ENCODE measurements at places on chromosomes 2 and 18.

- no peak for DNase-seq
Measured at GRCh38 chr2:101374821-101375561, 12.3 kb downstream of the CREG2 start.

DNA sequence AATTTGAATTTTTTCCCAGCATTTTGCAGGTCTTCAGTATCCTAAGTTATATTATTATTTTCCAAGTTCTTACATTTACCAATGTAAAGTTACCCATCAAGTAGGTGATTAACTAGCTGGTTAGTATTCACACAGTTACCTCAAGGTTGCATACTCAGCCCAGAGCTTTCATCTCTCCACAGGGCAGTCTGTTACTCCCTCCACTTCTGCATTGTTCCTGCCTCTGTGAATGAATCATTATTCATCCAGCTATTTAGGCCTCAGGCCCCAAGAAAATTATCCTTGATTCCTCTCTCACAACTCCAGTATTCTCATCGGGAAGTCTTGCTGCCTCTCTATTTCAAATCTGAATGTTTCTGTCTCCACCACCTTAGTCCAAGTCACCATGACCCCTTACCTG, 92.2 kb downstream of the SMC6 start:
- DNase-seq: no peak

GRCh38 chr2:178211943-178212342, 17.6 kb downstream of the OSBPL6 start:
- no peak for DNase-seq

DNA sequence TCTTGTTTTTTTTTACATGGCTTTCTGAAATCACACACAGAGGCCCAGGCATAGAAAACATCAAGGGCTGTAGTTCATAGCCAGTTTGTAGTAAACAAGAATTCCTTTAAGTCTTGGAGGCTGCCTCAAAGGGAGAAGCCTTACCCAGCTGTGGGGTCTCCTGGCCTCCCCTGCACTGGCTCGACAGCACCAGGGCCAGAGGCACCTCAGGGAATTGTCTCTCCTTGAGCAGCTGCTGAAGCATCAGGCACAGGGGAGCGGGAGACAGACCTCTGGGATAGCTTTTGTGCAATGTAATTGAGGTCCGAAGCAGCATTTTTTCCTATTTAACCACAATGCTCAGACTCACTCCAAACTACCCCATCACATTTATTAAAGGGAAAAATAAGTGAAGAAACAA, 209.1 kb downstream of the HRH4 start:
- no peak for DNase-seq

DNA sequence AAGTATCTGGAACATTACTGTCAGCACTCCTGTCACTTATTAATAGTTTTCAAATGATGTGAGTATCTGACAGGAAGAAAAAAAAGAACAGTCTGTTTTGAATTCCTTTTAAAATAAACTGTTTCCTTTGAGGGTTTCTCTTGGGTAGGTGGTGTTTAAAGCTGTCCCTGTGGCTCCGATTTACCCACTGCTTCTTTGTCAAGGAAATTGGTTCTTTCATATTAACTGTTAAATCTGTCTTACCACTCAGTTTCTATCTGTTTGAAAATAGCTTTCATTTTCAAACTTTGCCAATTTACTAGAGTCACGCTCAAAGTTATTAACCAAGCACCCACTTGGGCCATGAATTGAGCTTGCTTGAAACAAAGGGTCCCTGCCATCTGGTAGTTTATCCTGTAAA, 614.6 kb upstream of the NXPH2 start:
- DNase-seq: no peak

DNA sequence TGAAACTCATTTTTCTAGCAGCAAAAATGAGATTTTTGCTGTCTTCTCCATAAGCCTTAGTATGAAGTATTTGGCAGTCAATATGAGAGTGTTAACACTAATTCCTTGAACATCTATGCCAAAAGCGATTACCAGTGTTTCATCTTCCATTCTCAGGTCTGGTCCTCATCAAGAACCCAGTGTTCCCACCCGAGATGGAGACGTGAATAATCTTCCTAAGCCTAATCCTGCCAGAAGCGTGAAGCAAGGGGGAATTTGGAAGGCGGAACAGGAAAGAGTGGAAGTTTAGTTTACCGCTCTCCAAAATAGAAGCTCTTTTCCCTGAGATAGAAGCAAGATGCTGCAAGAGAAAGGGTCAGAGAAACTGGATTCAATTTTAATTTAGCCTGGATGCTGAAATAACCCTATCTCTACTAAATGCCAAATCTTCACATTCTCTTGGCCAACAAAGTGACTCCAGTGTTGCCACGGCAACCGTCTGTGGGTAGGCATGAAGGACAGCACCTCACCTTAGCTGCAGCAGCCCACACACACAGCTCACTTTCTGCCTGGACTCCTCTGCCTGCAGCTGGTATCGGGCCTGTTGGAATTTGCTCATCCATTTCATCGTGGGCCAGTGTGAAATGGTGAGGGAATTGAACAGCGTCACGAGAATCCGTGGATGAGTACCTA, 711.1 kb downstream of the CBLN2 start:
- DNase-seq: no peak

DNA sequence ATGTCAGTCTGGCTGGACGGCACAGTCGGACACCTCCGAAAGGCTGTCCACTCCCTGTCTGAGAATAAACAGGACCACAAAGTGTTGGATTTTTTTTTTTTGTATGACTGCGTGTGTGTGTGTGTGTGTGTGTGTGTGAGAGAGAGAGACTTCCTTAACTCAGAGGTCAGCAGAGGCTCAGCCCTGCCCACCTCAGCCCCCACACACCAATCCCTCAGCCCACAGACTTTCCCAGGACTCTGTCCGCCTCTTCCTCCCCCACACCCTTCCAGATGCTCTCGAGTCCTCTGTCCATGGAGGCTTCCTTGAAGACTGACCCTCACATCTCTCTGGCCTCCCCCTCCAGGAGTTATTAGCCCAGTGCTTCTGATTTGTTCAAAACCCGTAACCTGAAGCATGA, 147.3 kb downstream of the BCL11A start:
- no peak for DNase-seq

DNA sequence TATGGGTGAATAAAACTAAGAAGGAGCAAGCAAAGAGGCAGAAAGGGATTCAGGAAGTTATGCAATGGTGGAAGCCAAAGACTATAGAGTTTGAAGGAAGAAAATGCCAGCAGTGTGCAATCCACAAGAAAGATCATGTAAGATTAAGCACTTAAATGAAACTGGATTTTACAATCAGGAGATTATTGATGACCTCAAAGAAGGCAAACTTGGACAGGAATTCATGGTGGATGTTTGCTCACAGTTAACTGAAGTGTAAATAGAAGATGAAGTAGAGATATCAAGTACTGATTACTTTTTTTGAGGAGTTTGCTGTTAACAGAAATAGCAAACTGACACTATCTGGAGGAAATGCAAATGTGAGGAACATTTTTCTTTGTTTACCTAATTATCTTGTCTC, 308.9 kb downstream of the RND3 start:
- DNase-seq: no peak

DNA sequence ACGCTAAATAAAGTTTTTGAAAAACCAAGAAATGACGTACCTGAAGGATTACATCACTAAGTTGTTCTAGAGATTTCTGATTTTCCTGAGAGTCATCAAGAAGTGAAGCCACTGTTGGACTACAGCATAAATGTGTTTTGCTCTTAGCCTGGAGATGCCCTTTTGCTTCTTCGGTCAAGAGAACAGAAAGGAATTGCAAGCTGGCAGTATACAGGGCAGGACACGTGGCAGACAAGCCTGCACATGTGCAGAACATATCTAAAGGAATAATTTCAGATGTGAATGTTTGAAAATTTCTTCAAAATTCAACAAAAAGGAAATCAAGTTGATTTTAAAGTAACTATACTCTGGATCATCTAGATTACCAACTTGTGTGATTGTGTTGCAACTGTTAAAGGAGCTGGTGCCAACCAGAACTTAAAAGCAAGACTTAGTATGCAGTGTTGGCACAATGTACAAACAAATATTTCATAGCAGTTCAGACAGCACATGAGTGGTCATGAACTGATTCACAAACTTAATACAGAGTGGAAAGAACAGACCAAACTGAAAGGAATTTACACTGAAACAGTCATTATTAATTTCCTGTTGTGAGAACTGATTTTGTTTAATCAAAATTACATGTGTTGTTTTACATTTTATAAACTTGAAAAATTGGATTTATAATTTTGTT, 100.4 kb upstream of the CD226 start:
- DNase-seq: no peak

DNA sequence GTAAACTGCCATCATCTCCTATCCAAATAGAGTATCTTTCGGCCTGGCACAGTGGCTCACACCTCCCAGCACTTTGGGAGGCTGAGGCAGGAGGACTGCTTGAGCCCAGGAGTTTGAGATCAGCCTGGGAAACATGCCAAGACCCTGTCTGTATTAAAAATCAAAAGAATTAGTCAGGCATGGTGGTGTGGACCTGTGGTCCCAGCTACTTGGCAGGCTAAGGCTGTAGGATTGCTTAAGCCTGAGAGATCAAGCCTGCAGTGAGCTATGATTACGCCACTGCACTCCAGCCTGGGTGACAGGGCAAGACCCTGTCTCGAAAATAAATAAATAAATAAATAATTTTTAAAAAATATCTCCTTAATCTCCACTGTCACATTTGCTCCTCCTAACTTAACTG, 14.7 kb upstream of the ARPC2 start:
- DNase-seq: no peak

DNA sequence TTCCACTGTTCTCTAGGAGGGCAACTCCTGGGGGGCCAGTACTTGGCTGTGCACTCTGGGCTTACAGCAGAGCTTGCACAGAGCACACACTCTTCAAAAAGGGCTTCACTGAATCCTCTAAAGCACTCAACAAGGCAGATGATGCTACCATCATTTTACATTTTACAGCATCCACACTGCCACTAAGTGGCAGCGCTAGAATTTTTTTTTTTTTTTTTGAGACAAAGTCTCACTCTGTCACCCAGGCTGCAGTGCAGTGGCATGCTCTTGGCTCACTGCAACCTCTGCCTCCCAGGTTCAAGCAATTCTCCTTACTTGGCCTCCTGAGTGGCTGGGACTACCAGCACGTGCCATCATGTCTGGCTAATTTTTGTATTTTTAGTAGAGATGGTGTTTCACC, 8.6 kb downstream of the AMMECR1L start:
- DNase-seq: no peak

DNA sequence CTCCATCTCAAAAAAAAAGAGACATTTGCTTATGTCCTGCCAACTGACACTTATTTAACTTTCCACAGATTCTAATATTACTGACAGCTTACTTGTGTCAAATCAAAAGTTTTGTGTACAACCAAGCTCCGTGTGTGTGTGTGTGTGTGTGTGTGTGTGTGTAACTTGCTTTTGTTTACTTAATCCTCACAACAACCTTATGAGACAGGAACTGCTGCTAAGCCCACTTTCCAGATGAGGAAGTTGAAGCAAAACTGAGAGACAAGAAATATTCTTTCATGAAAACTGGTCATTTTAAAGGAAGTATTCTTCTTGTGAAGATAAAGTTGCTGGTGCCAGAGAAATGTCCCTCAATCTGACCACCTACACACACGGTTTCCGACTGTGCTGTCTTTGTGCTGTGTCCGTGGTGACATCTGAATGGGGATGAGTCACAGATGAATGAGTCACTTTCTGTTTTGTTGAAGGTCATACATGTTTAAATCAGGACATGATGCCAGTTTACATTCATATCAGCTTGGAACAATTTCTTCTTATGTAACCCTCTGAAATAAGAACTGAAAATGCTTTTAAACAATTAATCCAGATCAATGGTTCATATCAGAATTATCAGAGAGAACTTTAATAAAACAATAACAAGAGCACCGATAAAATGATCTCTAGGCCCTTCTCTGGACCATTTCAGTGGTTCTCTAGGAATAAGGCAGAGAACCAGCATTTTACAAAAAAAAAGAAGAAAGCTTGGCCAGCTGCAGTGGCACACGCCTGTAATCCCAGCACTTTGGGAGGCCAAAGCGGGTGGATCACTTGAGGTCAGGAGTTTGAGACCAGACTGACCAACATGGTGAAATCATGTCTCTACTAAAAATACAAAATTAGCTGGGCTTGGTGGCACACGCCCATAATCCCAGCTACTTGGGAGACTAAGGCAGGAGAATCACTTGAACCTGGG, 95.5 kb downstream of the THNSL2 start:
- DNase-seq: no peak

GRCh38 chr2:164515734-164516133, 105.5 kb downstream of the GRB14 start:
- DNase-seq: no peak

DNA sequence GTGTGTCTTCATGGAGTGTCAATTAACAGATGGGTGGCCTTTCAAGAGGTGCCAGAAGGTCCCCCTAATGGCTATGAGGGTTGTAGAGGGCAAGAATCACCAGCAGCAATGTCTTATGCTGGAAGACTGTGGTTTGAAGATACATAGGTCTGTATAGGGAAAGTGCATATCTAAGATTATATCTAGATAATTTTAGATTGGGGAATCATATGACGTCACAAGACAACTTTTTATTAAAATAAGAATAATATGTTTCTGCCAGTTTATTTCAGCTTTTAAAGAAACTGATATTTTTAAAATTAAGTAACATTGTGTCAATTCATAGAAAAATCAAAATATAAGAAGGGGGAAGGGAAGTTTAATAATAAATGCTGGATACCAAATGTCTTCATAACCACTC, 162.3 kb downstream of the TTN start:
- DNase-seq: no peak

- no peak for DNase-seq
Measured at GRCh38 chr2:201907563-201907881, 101.2 kb downstream of the CDK15 start.

- no peak for DNase-seq
Measured at GRCh38 chr2:133431289-133431688, 137.0 kb downstream of the NCKAP5 start.

GRCh38 chr2:53778536-53779162, 8.1 kb downstream of the ASB3 start:
- no peak for DNase-seq

- no peak for DNase-seq
Measured at GRCh38 chr18:32093523-32093922, 1.8 kb downstream of the RNF138 start.

- no peak for DNase-seq
Measured at GRCh38 chr18:55268628-55269275, 309.5 kb upstream of the CCDC68 start.

GRCh38 chr2:181454686-181455450, 2.3 kb upstream of the ITGA4 start:
- DNase-seq: no peak

- no peak for DNase-seq
Measured at GRCh38 chr2:216799873-216800431, 59.9 kb downstream of the TNP1 start.

DNA sequence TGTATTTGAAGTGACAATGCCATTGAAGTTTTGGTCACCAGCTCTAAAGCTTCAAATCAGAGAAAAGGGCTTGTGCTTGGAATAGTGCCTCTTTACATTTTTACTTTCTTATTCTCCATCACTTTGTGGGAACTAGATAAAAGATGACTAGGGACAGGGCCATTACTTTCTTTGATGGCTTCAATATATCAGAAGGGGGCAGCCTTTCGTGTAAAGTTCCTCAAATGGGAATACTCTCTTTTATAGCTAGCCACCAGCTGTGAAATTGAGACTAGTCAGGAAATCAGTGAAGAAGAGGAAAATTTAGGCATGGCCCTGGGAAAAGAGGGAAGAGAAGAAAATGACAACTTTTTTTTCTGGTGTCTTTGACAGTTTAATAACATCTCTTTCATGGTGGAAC, 242.5 kb downstream of the DCC start:
- no peak for DNase-seq

GRCh38 chr18:65748321-65748720, 2.5 kb upstream of the CDH7 start:
- no peak for DNase-seq

- DNase-seq: no peak
Measured at GRCh38 chr2:102251042-102251848, 60.1 kb upstream of the IL1RL1 start.
